CD4-positive, alpha-beta T cell treated with Interleukin-15 for 1 hour (primary cell): ENCODE measurements at places on chromosomes 2 and 18.

DNA sequence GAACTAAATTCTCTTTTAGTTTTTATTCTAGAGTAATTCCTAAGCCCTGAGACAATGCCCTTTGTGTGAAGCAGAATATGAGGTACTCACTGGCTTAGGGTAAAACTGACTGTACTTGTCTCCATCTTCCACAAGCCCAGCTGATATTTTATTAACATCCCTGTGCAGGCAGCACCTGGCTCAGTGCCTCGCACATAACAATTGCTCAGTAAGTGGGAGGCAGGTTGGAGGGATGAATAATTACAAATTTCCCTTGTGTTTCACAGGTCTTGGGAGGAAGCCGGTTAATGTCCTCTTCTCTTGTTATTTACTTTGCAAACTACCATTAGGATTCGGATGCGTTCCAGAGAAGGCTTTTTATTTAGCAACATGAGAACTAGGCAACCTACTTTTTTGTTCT lies 249.8 kb upstream of the FSHR start:
- DNase-seq, result no peak

DNA sequence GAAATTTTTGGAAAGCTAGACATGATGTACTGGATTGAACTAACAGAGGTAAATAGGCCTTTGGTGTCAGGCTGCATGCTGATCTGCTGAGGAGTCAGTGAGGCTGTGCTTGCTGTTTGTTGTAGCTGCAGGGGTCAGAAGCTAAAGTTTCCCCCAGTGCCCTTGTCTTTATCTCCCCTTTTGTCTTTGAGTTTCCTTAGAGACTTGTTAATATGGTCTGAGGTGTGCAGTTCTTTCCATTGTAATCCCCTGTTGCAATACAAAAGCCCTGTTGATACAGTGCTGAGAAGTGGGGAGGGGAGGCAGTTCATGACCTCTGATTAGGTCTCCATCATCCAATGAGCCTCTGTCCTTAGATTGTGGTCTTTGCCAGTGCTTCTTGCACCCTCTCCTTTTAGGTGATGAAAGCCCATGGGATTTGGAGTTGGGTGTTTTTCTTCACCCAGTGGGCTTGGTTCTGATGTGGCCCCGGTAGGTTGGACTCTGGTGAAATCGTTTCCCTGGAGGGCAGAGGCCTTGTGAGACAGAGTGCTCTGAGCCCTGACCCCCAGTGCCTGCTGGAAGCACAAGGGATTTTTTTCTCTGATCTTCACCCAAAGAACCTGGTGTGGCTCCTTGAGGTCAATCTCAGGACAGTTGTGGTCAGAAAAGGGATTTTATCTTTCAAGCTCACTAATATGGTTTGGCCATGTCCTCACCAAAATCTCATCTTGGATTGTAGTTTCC lies 163.1 kb downstream of the TMEM18 start:
- no peak for DNase-seq

DNA sequence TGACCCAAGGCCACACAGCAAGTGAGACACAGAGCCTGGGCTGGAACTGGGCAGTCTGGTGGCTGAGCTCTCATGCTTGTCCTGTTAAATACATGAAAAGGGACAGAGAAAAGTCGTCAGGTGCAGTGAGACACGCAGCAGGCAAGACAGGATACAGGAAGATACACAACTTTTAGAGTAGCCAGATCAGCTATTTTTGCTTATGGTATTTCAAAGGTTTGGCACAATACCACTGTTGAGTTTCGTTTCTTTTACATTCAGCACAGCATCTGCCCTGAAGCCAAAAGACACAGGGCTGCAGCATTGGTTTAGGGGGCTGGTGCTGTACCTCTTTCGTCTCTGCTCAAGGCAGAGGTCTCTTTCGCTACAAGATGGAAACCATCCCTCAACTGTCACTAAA lies 14.0 kb downstream of the FHL2 start:
- no peak for DNase-seq

GRCh38 chr2:201440182-201440581 lies 11.1 kb downstream of the TRAK2 start:
- DNase-seq, result no peak

DNA sequence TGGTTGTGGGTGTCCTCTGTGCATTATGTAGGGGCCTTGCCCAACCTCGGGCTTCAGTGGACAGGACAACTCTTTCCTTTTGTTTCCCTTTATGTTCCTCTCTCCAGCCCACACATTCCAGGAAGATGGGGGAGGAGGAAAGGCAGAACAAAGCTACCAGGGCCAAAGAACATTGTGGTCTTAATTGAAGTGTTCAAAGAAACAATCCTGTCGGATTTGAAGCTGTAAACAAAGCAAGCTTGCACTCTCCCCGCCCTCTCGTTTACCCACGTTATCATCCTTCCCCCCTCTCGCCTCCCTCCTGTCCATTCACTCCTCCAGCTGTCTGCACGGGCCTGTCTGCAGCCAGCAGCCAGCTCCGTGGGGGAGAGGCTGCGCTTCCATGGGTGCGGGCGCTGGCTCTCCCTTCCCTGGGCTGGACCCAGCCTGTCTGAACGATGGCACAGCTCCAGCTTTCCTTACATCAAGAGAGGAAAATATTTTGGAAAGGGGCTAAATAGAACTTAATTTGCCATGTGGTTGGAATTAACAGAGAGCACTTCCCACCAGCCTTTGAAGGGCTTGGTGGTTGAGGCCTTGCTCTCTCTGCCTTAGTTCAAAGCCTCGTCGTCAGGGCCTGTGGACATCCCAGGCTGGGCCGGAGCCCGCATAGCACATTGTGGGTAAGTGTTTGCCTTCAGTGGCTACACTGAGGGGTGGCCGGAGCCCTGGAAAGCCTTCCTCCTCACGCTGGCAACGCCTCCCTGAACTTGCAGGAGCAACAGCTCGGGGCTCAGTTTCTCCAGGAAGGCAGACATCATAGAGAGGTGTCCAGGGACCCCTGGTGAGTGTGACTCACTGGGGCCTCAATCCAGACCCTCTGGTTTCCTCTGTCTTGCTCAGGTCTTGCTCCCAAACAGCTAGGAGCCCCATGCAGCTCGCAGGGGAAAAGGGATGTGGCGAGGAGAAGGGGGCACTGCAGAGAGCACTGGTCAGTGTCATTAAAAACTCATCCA lies 60.6 kb upstream of the HS6ST1 start:
- DNase-seq, result no peak
